ENCODE measurements at places on chromosomes 7 and 10. TPM values are rescaled to one million over a fixed set of nuclear protein-coding genes. Genes with fewer than 3 reads are reported as not detected.
A peak's percentile ranks its signal among the peaks of the same experiment; 100 is the strongest.

Gene IDI2
- 0.24 TPM for total RNA-seq

Gene IFIT2
- 2.6 TPM for total RNA-seq

Gene SPDYE9
- total RNA-seq, result not detected

Gene MEIG1
- total RNA-seq, result not detected

Gene ABCB4
- 4.2 TPM for total RNA-seq

Gene MSRB2
- 71.0 TPM for total RNA-seq

Gene THSD7A
- 0.85 TPM for total RNA-seq

Gene TTYH3
- total RNA-seq, result 11.1 TPM

Gene CNPY1
- not detected for total RNA-seq

Gene GSAP
- total RNA-seq, result 13.5 TPM

Gene ARHGAP12
- total RNA-seq, result 24.1 TPM

Gene SDK1
- total RNA-seq, result 3.6 TPM

Gene HTR7
- 0.31 TPM for total RNA-seq

Gene ANKRD30A
- not detected for total RNA-seq

DNA sequence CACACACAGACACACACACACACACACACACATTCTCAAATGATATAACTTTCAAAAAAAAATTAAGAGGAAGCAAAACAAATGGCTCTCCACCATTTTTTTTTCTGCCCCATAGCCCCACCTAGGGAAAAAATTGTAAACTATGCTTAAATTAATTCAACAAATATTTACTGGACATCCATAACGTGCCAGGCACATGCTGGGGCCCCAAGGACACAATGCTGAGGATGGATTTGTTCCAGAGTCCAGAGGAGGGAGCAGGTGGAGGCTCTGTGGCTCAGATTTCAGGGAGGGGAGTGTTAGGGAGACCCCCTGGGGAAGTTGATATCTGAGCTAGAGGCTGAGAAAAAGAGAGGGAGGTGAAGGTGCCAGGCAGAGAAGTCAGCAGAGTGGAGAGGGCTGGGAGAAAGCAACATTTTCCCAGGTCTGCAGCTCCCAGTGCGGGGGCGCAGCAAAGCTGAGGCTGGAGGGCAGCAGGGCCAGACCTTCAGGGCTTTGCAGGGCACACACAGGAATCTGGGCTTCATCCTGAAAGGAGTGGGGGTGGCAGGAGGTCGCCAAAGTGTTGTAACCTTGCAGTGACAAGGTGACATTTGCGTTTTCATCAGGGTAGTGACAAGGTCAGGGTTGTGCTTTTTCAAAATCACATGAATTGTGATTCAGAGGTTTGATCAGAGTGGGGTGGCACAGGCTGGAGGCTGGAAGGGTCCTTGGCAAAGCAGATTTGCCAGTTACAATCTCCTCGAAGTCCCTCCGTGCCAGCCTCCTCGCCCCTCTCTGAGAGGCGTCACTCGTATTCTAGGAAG is 261.6 kb downstream of the WDR11 start:
- no peak for DNase-seq

DNA sequence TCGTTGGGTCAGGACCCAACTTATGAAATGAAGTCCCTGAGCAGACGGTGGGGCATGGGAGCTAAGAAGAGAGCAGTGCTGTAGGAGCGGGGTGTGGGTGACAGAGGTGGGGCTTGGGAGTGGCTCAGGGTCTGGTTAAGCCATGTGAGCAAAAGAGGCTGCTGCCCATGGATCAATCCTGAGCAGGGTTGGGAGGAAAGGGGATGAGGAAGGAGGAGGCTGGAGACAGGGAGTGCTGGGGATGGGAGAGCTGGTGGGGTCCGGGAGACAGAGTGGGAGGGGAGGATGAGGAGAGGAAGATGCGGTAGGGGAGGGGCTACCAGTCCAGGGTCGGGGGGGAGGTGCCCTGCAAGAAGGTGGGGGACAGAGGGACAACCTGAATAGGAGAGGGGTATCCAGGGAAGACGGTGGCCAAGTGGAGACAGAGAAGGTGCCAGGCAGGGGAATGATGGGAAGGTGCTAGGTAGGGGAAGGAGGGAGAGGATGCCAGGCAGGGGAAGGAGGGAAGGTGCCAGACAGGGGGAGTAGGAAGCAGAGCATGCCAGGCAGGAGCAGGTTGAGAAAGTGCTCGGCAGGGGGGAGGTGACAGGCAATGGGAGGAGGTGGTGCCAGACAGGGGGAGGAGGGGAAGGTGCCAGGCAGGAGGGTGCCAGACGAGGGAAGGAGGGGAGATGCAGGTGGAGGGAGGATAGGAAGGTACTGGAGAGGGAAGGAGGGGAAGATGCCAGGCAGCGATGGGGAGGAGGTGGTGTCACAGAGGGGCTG is 27.5 kb upstream of the SMARCD3 start:
- DNase-seq, result no peak

DNA sequence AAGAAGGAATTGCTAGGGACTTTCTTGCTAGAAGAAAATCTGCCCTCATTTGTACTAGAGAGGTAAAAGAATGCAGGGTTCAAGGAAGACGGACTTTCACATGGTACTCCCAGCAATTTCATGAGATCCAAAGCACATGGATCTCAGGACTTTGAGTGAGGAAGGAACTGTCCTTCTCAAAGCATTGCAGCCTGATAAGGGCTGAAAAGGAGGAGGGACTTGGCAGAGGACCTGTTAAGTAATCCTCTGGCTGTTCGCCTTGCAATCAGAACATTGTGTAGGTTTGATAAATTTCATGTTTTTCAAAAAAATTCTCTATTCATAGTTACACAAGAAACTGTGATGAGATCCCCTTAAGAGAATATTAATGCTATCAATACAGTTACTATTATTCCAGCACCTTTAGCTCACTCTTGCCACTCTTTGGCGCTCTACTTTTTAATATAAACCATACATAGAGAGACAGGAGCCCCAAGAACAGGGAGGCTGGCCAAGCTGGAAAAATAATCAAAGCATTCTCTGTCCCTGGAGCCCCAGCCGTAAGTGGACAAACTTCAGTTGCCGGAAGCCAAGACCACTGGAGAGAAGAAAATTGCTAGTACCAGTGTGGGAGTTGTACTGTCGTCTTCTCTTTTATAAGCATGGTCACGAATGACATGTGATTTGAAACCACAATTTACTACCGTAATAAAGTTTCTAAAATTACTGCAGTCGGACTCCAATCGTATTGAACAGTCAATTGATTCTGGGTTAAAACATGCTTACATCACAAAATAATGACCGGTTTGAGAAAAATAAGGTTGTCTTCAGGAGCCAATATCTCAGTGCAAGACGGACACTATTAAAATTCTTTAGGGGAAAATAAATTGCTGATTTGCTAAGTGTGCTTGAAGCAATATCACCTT is 424.4 kb downstream of the SDK1 start:
- no peak for DNase-seq

DNA sequence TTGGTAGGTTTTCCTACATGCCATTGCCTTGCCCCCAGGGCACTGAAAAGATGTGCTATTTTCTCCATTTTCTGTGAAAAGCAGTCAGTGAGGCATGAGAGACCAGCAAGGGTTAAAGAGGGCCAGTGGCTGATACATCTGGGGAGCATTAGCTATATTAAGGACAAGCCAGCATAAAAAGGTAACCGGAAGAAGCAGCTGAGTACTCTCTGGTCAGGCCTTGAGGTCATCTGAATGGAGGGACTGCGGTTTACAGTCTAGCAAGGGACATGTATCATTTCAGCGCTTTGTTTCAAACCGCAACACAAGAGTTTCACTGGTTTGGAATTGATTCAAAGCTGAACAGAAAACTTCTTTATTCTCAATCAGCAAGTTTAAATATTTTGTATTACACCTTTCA is 120.4 kb downstream of the EPDR1 start:
- no peak for DNase-seq

DNA sequence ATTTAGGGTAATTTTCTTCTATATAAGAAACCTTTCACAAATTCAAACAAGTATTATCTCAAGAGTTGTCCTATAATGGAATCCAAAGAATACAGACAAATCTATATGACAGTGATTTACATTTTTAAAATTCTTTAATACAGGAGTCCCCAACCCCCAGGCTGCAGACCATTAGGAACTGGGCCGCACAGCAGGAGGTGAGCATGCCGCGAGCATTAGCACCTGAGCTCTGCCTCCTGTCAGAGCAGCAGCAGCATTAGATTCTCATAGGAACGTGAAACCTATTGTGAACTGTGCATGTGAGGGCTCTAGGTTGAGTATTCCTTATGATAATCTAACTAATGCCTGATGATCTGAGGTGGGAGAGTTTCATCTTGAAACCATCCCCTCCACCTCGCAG is 37.7 kb downstream of the SNX13 start:
- no peak for DNase-seq

- DNase-seq, result no peak
These were observed 96.3 kb downstream of the CPED1 start for GRCh38 chr7:121084748-121085336.

DNA sequence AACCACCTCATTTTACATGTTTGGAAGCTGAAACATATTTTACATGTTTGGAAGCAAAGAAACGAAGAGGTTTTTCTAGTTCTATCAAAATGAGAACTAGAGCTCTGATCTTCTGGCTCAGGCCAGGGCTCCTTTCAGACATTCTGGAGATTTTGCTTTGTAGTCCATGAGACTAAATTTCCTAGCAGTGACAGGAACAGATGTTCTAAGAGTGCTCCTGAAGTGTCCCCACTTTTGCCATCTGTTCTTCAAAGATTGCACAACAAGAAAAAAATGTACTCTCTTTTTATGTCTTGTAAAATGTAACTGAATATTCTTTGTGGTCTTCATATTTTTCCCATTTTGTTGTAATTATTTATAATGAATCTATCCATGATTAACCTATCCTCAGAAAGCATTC is 196.4 kb upstream of the PCLO start:
- no peak for DNase-seq

DNA sequence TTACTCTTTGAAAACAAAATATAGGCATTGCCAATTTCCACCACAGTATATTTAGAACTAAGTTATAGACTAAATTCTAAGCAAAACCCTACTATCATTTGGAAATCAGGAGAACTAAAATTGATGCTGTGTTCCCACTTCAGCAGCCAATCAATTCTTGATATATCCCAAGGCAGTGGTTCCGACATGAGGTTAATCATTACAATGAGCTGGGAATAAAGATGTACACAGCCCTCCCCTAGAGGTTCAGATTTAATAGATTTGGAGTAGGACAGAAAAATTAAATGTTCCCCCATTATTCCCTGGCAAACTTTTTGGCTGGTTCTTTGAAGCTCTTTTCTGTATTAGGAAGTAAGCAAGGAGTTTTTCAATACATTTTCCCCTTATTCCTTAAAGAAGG is 15.1 kb downstream of the ZNF800 start:
- DNase-seq, result no peak

GRCh38 chr10:75187961-75188426 is 22.6 kb upstream of the VDAC2 start:
- DNase-seq, result peak; percentile 59

- no peak for DNase-seq
These were observed 88.1 kb upstream of the RET start for GRCh38 chr10:42988517-42989395.

GRCh38 chr7:30309302-30309701 is 24.9 kb downstream of the ZNRF2 start:
- DNase-seq, result no peak

GRCh38 chr7:57203161-57203791 is 71.0 kb upstream of the ZNF479 start:
- DNase-seq, result no peak

- no peak for DNase-seq
These were observed 261.6 kb downstream of the RPS24 start for GRCh38 chr10:78295242-78295641.

DNA sequence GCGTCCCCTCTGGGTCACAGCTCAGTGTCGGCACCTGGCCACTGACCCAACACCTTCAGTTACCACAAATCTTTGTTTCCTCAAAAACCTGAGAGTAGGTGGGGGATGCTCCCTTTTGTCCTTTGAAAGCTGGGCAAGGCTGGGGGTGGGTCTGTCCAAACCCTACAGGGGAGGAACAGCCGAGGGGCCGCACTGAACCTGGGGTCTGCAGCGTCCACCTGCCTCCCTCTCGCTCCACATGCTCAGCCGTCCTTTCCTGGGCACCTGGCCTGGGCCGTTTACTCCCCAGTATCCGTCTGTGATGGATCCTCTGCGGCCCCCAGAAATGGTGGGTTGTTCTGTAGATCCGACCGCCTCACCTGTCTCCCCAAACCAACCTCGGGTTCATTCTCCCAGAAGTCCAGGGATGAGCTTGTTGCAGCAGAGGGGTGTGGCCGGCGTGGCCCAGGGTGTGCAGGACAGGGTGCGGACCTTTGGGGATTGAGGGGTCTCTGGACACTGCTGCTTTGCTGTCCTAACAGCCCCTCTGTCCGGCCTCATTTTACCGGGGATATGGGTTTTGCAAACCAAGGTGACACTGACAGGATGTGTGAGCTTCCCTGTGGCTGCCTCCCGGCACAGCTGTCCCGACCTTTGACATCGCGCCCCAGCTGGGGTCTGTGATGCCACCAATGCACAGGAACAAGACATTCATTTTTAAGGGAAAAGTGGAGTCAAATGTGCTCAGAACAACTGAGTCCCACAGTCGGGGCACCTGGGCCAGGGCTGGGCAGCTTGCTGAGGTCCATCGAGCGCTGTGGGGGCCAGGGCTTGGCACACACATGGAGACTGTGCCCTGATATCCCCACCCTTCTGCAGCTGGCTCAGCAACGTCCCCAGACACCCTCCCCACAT is 115.9 kb downstream of the VIPR2 start:
- DNase-seq, result peak; percentile 52

DNA sequence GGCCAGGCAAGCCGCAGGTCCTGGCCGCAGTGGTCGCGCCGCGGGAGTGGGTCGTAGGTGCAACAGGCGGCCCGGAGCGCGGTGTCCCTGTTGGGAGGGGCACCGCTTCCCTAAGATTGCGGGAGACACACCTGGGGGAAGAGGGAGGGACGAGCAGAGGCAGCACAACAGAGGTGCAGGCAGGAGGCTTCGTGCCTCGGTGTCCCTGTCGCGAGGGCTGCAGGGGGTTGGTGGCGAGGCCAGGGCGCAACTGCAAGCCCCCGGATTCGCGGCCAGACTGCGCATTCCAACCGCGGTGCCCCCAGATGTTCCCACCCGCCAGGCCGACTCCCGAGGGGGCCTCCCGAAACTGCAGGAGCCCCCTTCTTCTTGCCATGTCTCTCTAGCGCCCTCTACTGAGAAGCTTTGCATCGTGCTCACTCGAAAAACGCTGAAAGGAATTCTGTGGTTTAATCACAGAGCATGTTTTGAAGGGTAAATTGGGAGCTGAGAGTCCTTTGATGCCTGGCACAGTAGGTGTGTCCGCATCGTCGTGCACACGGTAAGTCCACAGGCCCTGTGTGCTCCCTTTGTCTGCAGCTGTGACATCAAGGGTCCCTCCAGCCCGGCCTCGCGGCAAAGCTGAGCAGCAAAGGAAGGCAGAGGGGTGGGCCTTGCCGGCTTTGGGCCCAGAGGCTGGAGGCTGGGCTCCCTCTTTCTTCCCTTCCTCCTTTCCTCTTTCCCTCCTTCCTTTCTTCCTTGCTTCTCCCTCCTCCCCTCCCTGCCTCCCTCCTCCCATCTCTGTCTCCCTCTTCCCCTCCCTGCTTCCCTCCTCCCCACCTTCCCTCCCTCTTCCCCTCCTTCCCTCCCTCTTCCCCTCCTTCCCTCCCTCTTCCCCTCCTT is 6.2 kb upstream of the MBL2 start:
- no peak for DNase-seq

- DNase-seq, result no peak
These were observed 42.9 kb upstream of the PCDH15 start for GRCh38 chr10:54843932-54844331.

- no peak for DNase-seq
These were observed 138.3 kb downstream of the LRRN3 start for GRCh38 chr7:111229181-111229740.

GRCh38 chr7:33107136-33108066 is 1.8 kb downstream of the RP9 start:
- no peak for DNase-seq

GRCh38 chr10:110207011-110207804 is at the start of gene MXI1:
Gene MXI1, plus strand, starts transcription at chr10:110207605. Its CDS starts 204 bp downstream, at chr10:110207809.
- peak; percentile 90 for DNase-seq

- DNase-seq, result no peak
These were observed 2.4 kb downstream of the CNTNAP2 start for GRCh38 chr7:146119002-146119401.
